T-helper 1 cell (primary cell): ENCODE measurements at places on chromosomes 11 and 22.

GRCh38 chr22:38137876-38138687 is 27.6 kb upstream of the BAIAP2L2 start:
- DNase-seq = no peak

DNA sequence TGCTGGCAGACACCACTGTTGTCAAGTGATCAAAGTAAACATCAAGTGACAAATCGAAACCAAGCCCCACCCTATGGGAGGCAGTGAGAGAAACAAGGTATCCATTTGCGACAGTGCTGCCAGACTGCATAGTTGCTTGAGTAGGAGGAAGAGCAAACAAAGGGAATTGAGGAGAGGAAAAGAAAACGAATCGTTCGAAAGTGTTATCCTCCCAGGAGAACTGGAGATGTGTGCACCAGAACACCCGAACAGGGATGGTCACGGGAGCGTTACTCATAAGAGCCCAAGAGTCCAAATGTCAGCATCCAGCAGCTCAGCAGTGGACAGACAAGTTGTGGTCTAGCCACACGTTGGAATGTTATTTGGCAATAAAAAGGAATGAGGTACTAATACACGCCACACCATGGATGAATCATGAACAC is 58.4 kb upstream of the NUP50 start:
- no peak for DNase-seq

GRCh38 chr11:77470504-77470903 is 3.4 kb downstream of the PAK1 start:
- DNase-seq = no peak

DNA sequence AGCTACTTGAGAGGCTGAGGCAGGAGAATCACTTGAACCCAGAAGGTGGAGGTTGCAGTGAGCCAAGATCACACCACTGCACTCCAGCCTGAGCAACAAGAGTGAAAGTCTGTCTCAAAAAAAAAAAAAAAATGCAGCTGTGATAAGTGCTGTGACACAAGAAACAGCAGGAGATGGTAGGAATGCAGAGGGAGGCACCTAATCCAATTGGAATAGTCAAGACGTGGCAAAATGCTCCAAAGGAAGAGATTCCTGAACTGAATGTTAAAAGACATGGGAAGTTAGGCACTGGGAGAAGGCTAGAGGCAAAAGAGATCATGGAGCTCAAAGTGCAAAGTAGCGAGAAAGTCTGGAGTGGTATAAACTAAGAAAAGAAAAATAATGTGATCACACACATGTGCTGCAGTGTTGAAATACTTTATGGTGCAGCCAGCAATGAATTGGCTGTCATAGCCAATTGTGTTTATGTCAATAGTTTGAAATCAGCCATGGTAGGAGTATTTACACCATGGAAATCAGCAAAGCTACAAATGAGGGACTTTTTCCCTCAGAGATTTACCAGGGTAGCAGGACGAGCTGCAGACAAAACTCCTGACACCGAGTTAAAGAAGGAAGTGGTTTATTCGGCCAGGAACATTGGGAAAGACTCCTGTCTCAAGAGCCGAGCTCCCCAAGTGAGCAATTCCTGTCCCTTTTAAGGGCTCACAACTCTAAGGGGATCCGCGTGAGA is 40.9 kb upstream of the LIPT2 start:
- DNase-seq = no peak

GRCh38 chr11:60813324-60813723 is 28.2 kb downstream of the MS4A10 start:
- DNase-seq = no peak

- no peak for DNase-seq
Observed at GRCh38 chr11:101723371-101723770, 139.6 kb upstream of the TRPC6 start.

- DNase-seq = no peak
Observed at GRCh38 chr11:13102865-13103539, 93.9 kb downstream of the RASSF10 start.

- DNase-seq = no peak
Observed at GRCh38 chr11:70378506-70379134, 19.7 kb upstream of the CTTN start.

GRCh38 chr11:2209370-2209801 is 37.8 kb upstream of the TH start:
- no peak for DNase-seq

DNA sequence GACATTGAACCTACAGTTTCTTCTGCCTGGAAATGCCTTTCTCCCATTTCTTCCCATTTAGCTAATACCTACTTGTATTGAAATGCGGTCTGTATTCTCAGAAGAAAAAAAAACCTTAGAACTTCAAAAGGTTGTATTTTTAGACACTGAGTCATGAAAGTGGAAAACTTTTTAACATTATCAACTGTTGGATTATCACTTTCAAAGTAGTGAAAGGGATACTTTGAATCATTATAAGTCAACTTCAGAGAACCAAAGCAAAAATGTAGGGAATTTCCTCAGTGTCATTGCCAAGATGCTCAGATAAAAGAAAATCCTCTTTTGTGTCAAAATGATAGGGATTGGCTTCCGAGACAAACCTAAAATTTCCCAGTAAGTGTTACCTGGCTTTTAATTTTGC is 6.6 kb downstream of the HOATZ start:
- no peak for DNase-seq

DNA sequence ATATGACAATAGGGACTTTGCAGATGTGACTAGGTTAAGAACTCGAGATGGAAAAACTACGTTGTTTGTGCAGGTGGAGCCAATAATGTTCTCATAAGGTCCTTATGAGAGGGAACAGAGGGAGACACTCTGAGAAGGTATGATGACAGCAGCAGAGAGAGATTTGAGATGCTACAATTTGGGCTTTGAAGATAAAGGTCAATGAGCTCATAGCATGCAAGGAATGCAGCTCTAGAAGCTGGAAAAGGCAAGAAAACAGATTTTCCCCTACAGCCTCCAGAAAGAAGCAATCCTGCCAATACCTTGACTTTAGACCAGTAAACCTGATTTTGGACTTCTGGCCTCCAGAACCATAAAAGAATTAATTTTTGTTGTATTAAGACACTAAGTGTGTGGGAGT is 21.1 kb downstream of the FAM76B start:
- DNase-seq = no peak

DNA sequence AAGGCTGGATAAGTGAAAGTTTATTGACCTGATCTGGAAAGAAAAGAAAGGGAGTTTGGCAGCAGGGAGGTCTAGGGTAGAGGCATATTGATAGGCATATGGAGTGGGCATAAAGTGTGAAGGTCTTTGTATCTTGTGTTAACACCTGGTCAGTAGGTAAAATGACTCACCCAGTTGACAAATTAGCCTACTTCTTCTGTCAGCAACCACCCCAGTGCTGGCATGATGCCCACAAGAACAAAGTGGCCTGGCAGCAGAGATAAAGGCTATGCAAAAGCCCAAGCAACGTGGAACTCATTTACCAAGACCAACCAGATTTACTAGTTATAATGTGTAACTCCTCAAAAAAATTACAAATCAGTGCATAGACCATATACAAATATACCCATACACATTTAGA is 4.9 kb downstream of the OR10A3 start:
- DNase-seq = no peak

- no peak for DNase-seq
Observed at GRCh38 chr11:3822312-3822711, 14.0 kb downstream of the PGAP2 start.

- no peak for DNase-seq
Observed at GRCh38 chr11:45133878-45134277, 12.6 kb upstream of the PRDM11 start.

GRCh38 chr11:133521502-133521901 is 10.8 kb downstream of the OPCML start:
- no peak for DNase-seq

DNA sequence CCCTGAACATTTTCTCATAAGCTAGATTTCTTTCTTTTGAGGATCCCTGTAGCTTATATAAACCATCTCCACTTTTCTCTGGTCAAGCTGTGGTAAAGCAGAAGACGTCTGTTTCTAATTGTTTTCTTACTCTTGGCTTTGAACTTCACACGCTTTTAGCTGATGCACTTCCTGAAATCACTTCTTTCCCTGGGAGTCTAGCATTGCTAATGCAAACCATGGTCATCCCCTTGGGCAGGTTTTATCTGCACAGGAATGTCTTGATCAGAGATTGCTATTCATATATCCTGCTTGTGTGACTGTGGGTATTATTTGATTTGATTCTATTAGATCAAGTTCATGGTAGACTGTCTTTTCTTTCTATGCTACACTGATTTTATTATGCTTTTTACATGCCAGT is 199.2 kb upstream of the POU2AF2 start:
- no peak for DNase-seq

GRCh38 chr11:74325649-74326645 is 14.5 kb upstream of the P4HA3 start:
- no peak for DNase-seq

- no peak for DNase-seq
Observed at GRCh38 chr22:45974498-45974897, 2.5 kb downstream of the WNT7B start.

DNA sequence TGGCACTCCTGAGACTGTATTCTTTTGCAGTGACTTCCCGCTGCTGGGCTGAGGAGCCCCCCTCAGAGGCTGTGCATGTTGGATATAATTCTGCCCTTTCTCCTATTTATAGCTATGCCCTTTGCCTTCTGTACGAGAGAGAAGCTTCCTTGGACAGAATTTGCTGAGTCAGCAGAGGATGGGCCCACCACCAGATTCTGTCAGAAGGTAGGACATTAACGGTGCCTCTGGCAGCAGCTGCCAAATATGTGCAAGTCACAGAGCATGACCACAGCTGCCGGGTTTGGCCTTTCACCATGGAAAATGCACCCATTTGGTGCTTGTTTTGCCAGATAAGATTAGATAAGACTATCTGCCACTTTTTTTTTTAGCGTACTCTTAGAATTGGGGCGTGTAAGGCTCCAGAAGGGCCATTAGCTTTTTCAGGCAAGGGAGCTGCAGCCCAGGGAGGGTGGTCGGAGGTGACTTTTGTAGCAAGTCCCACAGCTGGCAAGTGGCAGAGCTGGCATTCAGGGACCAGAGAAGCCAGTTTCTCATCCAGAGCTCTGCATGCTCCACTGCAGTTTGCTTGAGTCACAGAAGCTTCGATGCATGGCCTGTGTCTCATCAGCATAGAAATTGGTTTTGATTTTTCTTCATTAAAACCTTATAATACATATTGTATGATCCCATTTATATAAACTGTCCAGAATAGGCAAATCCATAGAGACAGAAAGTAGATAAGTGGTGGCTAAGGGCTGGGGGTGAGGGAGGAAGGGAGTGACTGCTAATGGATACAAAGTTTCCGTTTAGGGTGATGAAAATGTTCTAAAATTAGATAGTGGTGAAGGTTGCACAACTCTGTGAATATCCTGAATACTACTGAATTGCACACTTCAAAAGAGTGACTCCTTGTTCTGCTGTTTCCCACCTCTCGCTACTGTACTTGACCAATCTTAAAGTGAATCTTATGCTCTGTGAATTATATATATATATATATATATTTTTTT is 15.8 kb downstream of the UPB1 start:
- no peak for DNase-seq

- no peak for DNase-seq
Observed at GRCh38 chr11:62883673-62884072, 3.0 kb downstream of the SLC3A2 start.

DNA sequence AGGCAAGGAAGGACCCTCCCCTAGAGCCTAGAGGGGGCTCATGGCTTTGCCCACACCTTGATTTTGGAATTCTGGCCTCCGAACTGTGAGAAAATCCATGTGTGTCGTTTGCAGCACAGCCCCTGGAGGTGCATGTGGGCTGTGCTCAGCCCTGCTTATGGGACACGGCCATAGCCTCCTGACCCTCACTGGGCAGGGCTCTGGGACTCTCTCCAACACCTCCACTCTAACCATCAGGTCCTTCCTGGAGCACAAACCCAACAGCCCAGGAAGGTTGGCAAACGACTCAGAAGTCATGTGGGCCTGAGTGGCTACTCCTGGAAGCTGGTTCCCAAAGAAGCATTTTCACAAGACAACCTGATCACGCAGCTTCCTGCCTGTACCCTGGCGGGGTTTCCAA is 144.1 kb downstream of the CTTN start:
- DNase-seq = no peak

DNA sequence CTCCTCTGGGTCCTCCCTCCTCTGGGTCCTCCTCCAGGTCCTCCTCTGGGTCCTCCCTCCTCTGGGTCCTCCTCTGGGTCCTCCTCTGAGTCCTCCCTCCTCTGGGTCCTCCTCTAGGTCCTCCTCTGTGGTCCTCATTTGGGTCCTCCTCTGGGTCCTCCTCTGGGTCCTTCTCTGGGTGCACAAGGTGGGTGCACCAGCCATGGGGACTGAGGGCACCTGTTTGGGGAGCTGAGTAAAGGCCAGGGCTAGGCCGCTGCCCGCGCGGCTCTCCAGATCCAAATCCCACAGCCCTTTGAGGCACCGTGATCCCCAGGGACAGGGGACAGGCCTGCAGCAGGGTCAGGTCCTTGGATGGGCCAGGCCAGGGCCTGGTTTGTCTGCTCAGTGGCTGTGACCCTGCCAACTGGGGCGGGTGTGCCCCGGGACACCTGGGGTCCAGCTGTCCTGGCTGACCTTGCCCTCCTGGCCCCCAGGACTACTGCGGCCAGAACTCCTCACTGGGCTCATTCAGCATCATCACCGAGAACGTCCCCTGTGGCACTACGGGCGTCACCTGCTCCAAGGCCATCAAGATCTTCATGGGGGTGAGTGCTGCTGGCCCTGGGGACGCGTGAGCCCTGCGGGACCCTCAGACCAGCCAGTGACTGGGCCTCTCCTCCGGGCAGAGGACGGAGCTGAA is 12.7 kb downstream of the MUC2 start:
- no peak for DNase-seq

GRCh38 chr11:44998051-44998450 is 47.4 kb upstream of the TP53I11 start:
- DNase-seq = no peak

GRCh38 chr11:85955531-85955930 is 100.3 kb downstream of the CCDC83 start:
- no peak for DNase-seq

GRCh38 chr22:44341431-44342346 is 28.9 kb upstream of the SHISAL1 start:
- no peak for DNase-seq

GRCh38 chr11:61954851-61955421 is 4.8 kb downstream of the BEST1 start:
- DNase-seq = no peak

DNA sequence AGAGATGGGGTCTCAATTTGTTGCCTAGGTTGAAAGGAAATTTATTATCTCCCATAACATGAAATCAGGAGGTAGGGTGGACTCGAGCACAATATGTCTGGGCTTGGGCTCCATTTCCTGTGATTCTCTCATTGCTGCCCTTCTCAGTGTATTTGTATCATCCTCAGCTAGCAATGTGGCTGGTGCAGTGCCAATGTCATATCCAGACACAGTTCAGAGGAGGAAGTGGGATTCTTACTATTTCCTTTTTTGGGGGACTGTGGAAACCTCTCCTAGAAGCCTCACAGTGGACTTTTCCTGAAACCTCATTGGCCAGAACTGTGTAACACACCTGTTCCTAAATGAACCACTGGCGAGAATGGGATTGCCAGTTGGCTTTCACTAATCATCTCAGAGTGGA is 21.0 kb upstream of the SWAP70 start:
- no peak for DNase-seq
